ENCODE measurements at places on chromosomes 5 and 9.

DNA sequence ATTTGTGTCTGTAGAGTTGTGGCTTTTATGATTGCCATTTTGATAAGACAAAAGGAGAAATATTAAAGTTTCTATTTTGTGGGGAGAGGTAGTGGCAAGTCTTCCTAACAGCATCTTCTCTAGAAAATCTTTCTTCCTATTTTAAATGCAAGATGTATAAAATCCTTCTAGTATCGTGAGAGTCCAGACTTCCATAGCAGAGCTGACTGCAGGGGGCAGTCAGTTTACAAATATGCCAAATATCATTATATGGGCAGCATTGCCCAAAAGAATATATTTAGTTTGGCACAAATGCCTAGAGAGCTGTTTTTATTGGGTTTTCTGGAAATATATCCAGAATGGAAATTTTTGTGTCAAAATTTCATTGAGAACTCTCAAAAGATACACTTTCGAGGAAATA is 82.1 kb upstream of the ALDH1A1 start:
- DNase-seq: no peak

DNA sequence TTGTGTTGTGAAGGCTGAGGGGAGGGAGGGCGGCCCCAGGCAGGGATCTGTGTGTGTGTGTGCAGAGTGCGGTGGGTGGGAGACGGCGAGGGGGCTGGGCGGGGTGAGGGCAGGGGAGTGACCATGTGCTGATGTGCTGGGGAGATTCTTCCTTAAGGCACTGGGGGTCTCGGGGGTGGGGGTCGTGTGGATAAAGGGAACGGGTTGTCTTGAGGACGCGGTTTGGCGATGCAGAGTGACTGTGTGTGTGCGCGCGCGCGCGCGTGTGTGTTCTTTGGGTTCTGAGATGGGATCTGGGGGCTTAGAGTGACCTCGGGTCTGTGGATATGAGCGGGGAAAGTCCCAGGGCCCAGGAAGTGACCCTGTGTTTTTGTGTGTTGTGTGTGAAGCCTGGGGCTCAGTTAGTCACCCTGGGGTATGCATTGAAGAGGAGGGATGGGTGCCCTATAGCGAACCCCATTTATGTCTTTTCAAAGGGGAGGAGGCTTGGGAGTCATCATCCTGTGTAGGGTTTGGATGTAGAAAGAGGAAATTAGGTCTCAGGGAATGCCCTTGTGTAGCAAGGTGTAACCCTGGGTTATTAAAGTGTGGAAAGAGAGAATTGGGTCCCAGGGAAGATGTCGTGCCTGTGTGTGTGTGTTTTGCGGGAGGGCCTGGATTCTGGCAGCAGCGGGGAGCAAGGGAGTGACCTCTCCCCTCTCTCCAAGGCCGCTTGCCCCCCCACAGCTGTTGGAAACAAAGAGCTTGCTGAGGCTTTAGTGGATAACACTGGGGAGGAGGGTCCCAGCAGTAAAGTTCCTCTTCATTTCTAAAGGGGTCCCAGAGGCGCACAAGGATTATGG is 1.4 kb downstream of the TMEFF1 start:
- no peak for DNase-seq

DNA sequence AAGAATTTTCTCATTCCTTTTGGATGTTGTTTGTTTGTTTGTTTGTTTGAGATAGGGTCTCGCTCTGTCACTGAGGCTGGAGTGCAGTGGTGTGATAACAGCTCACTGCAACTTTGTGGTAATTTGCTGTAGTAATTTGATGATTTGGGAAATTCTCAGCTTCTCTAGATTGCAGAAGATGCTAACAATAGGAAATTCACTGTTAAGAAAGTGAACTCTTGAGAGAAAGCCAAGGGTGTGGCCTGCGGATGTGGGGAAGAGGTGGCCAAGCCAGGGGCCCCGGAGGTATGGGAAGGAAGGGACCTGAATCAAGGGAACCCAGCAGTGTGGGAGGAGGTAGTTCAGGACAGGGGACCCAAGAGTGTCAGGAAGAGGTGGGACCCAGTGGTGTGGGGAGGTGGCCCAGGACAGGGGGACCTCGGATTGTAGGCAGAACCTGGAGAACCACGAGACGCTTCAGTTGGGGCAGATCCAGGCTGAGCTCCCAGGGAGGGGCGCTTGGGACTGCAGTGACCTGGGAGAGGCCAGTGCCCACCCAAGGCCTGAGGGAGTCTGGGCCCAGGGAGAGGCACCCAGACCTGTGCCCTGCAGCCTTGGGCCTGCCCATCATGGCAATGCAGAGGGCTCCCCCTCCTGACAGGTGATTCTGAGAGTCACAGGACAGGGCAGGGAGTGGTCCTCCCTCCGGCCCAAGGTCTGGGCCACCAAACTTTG is 5.6 kb upstream of the LCN2 start:
- DNase-seq: no peak

DNA sequence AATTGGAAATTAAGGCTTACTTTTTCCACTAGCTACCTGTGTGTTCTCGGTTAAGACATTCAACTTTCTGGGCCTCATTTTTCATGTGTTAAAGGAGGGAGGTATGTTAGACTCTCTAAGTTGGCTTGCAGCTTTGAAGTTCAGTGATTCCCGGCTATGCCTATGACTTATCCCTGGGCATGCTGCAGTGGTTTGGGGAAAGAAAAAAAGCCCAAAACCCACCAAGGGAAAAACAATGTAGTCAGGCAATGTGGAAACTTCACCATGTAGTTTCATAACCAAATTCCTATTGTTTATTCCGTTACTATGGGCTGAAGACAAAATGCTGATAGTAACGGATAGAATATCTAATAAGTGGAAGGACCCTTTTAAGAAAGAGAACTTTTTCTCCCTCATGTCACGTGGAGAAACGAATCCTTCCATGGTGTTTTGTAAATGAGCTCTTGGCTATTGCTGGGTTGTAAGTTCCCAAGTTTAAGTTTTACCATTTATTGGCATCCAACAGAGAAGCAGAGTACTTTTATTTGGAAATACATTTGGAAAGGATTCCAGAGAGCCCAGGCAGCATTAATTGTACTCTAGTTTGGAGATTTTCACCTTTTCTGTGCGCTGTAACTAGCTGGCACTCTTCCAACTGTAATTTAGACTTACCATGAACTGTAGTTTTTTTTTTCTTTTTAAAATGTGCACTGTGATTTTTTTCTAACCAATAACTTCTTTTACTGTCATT is 84.9 kb upstream of the MPDZ start:
- no peak for DNase-seq

- no peak for DNase-seq
Measured at GRCh38 chr9:76528642-76529190, 69.7 kb downstream of the GCNT1 start.

- no peak for DNase-seq
Measured at GRCh38 chr9:99140685-99141314, 35.9 kb downstream of the TGFBR1 start.

GRCh38 chr5:175900157-175900556 is 28.8 kb downstream of the CPLX2 start:
- DNase-seq: no peak

- DNase-seq: no peak
Measured at GRCh38 chr5:124905256-124906130, 159.1 kb upstream of the ZNF608 start.

DNA sequence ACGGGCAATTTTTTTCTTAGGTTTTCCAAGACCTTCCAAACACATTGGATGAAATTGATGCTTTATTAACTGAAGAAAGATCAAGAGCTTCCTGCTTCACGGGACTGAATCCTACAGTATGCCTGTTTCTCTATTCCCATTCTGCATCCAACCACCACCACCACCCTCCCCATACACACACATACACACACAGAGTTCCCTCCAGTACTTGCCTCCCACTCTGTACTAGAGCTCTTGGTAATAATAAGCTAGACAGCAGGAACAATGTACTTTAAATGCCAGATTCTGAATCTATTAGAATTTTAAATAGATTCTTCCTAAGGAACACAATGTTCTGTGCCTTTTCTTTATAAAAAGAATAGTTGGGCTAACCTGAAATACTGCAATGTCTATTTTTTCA is 67.4 kb downstream of the KLF9 start:
- DNase-seq: no peak

GRCh38 chr9:131235480-131235851 is 40.8 kb downstream of the FAM78A start:
- DNase-seq: no peak

- DNase-seq: no peak
Measured at GRCh38 chr5:94901191-94901979, 282.9 kb downstream of the SLF1 start.

- no peak for DNase-seq
Measured at GRCh38 chr5:172883066-172883465, 49.0 kb downstream of the ERGIC1 start.

DNA sequence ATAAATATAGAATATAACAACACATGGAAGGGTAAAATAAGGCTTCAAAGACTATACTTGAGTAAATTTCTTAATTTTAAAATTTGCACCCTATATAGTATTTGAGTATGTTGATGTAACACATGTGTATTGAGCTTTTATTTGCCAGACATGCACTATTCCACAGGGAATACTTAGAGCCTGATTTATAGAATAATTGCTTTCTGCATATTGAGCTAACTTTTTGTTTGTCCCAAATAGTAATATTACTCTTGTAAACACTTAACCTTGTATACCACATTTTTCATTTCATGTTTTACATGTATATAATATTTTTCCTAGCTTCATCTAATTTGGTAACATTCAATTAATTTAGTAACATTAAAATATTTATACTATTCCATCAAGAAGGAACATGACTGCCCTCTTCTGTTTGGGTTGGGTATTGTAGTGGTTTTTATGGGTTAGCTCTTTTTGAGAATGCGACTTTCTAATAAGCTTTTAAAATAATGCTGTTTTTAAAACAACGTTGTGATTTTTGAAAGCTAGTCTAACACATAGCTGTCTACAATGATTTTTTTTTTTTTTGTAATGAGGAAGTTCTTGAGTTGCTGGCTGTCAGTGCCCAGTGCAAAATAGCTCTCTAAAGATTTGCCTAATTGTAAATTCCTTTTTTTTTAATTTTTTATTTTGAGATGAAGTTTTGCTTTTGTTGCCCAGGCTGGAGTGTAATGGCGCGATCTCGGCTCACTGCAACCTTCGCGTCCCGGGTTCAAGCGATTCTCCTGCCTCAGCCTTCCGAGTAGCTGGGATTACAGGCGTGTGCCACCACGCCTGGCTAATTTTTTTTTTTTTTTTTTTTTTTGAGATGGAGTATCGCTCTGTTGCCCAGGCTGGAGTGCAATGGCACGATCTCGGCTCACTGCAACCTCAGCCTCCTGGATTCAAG is 4.8 kb downstream of the SUB1 start:
- no peak for DNase-seq

DNA sequence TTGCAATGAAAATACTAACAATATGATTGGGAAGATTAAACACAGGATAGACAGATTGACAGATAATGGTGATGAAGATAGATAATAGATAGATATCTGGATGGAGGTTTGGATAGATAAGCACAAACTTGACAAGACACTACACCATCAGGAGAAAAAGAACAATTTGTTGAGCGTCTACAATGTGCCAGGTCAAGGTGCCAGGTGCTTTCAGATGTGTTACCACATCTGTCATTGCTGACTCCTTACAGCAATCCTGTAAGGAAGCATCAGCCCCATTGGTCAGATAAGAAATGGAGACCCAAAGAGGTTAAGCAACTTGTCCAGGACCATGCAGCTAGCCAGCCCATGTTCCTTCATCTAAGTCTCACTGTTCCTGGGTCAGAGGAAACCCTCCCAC is 1.6 kb upstream of the GABRP start:
- no peak for DNase-seq

GRCh38 chr5:163635631-163636030 is 130.2 kb downstream of the MAT2B start:
- DNase-seq: no peak

- no peak for DNase-seq
Measured at GRCh38 chr5:82674671-82675070, 396.5 kb upstream of the RPS23 start.

DNA sequence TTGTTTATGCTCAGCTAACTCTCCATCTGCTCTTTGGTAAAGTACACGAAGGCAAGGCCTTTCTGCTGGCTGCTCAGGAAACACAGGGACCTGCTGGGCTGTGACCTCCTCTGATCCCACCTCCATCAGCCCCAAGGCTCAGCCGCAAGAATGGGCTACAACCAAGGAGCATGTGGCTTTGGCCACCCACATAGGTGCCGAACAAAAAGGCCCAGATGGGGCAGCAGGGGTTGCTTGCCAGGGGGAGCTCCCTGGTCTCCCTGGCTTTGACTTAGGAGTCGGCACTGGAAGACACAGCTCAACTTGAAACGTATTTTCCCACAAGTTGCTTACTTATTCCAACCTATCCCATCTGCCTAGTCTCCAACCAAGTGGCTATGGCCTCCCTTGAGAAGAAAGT is 461.1 kb downstream of the ICE1 start:
- DNase-seq: no peak

GRCh38 chr9:71703172-71703872 is 65.0 kb downstream of the CEMIP2 start:
- DNase-seq: no peak

GRCh38 chr9:129068990-129069861 is 11.7 kb upstream of the DOLPP1 start:
- peak; percentile 42 for DNase-seq

DNA sequence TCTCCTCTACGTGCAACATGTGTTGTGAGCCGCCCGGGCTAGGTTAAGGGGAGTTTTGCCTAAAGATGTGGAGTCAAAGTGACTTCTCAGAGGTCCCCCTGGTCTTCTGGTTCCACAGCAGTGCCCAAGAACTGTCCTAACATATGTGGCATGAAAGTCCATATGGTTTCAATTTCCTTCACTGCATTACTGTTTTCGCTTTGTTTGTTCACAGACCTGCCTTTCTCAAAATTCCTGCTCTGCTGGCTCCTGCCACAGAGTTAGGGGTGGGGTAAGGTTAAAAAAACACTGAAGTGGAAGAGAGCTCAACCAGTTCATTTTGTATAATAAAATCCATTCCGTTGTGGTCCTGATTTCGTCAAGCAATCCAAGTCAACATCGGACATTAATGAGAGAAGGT is 289.4 kb downstream of the DMAC1 start:
- DNase-seq: no peak

GRCh38 chr5:148805326-148806290 is 20.8 kb upstream of the ADRB2 start:
- no peak for DNase-seq

GRCh38 chr5:66987949-66988838 is 208.4 kb downstream of the CD180 start:
- no peak for DNase-seq

DNA sequence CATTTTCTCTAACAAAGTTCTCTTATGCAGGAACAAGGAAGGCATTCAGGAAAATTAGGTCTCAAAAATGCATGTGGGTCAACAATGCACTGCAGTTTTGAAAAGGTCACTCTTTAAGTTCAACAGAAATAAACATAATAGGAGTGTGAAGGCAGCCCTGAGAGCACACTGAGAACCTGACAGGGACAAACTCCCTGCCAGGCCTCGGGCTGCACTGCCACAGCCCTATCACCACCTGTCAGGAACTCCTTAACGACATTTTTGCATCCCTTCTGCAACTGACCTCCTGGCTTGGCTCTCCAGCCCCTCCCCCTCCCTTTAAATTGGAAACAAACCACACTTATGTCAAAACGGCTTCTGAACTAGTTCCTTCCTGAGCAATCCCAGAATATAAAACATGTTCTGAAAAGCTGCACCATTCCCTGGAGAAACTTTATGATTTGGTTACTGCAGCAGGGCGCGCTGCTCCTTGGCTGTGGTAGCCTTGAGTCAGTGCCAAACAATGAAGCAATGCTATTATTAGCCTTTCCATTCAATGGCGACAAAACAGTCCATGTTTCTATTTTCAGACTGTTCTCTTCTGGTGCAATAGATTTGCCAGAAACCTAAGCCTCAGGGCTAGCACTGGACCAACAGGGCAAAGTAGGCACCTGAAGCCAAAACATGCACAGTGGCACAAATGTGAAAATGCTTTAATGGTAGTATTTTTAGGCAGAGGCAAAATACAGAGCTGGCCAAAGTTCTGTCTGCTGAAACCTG is 160.1 kb upstream of the ZNF608 start:
- DNase-seq: no peak

All from stimulated activated CD8-positive, alpha-beta memory T cell treated with anti-CD3 and anti-CD28 coated beads, Interleukin-4, amount 100 ng/mL, for 4 hours (primary cell).